Activated naive CD4-positive, alpha-beta T cell treated with anti-CD3 and anti-CD28 coated beads, Interleukin-2, amount 50 U/mL, for 16 hours (primary cell): ENCODE measurements at places on chromosomes 12 and 14.

DNA sequence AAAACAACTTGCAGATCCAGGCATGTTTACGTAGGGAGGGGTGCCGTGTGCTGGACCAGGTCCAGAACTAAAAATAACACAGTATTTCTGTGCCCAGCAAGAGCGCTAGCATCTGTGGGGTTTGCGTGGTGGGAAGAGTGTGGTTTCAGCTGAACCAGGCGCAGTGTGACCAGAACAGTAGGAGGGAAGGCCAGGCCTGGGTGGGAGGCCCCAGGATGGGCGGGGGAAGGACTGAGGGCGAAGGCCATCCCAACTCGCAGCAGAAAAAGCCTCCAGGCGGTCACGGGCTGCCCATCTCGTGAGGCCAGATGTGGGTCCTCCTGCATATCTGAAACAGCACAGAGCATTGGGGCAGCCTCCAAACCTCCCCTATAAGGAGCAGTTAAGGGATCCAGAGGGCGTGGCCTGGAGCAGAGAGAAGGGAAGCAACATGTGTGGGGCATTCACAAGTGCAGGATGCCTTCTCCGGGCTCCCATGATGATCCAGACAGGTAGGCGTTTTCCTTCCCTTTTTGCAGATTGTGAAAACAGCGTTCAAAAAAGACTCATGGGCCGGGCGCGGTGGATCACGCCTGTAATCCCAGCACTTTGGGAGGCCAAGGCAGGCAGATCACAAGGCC, 17.8 kb upstream of the CD9 start:
- DNase-seq = no peak

- no peak for DNase-seq
These were observed 38.7 kb upstream of the NOVA1 start for GRCh38 chr14:26636561-26636960.

DNA sequence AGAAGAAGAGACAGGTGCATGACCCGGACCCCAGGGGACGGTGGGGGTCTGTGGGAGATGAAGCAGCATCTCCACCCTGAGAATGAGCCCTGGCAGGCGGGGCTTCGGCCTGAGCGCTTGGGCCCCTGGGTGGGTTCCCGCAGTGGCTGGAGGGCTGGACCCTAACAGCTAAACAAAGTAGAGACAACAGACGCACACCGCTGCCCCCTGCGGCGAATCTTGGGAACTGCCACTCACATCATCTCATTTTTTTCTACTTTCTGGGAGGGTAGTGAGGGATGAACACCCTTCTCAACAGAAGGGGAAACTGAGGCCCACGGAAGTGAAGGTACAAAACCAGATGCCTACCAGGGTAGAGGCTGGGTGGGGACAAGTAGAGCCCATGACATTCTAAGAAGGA, 104.7 kb downstream of the RFLNA start:
- peak; percentile 32 for DNase-seq

DNA sequence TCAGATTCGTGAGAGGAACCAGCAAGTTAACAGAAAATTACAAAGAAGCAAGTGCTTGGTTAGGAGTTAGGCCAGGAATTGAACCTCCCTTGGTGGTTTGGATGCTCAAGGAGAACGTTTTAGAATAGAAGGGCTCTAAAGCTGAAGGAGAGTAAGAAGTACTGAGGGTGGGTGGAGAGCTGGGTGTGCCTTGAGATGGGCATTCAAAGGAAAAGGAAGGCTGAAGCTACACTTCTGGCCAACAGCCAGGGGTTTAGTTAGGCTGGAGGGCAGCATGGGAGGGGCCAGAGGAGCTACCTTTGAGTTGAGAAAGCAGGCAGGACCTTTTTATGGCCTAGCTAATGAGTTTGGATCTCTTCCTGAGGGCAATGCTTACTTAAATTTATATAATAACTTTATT, 421.2 kb downstream of the CCDC91 start:
- DNase-seq = no peak

- DNase-seq = no peak
These were observed 86.8 kb downstream of the RFLNA start for GRCh38 chr12:124381456-124382296.

DNA sequence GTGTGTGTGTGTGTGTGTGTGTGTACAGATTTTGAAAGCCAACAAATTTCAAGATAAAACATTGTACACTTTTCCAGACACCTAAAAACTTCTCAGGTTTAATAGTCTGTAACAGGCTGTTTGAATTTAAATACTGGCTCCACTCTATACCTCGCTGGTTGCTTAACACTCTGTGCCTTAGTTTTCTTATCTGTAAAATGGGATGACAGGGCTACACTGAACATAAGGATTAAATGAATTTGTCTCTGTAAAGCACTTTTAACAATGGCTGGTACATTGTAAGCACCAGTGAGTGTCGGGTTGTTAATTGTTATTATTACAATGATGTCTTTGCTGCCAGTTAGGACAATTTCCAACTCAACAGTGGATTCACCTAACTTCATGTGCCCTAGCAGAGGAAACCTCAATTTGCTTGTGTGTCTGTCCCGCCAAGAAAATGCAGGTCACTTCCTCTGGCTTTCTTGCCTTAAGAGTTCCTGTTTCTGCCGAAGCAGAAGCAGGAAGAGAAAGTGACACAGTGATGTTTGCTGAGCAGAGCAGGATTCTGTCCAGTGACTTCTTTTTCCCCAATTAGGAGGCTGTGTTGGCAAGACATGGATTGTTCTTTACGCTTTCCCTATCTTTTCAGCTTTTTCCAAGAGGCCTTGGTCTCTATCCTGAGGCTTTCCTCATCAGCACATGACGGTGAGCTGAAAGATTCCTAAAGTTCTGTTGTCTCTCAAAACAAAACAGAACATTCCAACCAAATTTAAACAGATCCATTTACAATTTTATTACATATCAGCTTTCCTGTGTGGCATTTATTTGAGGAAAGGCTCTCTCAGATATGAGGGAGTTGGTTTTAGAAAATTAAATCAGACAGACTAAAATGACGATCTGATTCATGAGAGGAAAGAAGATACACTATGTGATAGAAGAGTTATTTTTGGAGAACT, 154.1 kb upstream of the ATP2B1 start:
- no peak for DNase-seq

DNA sequence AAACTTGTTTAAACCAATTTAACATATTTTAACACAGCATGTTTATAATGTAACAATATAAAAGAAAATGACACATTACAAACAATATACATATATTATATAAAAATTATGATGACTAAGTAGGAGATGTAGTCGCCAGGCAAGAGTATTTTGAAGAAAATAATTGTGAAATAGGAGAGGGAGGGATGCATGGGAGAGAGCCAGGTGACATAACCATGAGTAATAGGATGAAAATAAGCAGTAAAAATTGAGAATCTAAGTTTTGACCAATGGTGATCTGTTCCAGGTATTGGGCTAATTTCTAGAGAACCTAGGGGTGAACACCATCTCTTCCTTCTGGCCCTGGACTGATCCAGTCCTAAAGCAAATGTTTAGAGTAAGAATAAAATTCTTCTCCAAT, 315.2 kb upstream of the G2E3 start:
- DNase-seq = no peak

DNA sequence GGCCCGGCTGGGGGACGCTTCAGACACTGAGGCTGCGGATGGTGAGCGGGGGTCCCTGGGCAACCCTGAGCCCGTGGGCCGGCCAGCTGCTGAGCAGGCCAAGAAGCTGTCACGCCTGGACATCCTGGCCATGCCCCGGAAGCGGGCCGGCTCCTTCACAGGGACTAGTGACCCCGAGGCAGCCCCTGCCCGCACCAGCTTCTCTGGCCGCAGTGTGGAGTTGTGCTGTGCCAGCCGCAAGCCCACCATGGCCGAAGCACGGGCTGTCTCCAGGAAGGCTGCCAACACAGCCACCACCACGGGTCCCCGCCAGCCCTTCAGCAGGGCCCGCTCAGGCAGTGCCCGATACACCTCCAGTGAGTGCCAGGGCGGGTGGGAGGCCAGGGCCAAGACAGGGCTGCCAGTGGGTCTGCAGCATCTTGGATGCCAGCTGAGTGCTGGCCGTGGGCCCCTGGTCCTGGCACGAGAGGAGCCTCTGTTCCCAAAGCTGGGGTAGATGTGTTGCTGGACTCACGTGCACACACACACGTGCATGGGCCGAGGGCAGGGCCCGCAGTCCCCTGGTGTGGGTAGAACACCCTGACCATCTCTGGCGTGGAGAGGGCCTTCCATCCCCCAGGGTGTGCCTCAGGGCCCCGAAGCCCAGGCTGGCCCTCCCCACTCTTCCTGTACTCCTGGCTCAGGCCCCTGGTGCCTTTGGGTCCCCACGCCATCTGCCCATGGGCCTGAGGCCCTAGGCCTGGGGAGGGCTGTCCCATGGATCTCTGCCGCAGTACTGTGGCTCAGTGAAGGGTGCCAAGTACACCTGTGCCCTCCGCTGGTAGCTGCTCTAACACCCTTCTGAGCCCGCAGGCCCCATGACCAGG, 22.8 kb downstream of the CEP170B start:
- peak; percentile 9 for DNase-seq

GRCh38 chr12:121794534-121795033, 1.1 kb upstream of the RHOF start:
- DNase-seq = no peak

DNA sequence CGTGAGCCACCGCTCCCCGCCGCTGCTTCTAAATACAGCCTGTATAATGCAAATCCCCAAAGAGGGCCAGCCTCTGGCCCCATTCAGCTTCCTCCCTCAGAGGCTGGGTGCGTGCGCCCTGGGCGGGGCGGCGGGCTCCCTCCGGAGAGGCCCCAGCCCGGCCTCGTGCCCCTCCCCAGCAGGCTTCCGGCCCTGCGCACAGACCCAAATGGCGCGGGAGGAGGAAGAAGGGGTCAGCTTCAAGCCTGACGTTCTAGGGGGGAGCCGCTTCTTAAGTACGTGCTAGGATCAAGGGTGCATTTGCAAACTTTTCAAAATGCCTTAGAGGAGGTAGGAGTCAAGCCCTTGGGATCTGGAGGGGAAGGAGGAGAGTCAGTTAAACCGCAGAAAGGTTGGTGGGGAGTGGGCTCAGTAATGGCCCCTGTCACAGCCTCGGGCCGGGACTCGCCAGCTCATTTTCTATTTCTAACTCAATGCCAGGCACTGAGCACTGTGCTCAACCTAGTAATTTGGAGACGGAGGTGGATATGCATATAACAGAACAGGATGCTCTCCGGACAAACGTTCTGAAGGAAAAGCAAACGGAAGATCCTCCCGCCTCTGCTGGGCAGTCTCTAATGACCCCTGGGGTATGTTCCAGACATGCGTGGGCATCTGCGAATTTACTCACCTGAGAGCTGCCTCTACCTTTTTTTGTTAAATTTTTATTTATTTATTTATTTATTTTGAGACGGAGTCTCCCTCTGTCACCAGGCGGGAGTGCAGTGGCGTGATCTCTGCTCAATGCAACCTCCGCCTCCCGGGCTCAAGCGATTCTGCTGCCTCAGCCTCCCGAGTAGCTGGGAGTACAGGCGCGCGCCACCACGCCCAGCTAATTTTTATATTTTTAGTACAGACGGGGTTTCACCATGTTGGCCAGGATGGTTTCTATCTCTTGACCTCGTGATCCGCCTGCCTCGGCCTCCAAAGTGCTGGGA, 32.3 kb downstream of the NINJ2 start:
- peak; percentile 66 for DNase-seq

DNA sequence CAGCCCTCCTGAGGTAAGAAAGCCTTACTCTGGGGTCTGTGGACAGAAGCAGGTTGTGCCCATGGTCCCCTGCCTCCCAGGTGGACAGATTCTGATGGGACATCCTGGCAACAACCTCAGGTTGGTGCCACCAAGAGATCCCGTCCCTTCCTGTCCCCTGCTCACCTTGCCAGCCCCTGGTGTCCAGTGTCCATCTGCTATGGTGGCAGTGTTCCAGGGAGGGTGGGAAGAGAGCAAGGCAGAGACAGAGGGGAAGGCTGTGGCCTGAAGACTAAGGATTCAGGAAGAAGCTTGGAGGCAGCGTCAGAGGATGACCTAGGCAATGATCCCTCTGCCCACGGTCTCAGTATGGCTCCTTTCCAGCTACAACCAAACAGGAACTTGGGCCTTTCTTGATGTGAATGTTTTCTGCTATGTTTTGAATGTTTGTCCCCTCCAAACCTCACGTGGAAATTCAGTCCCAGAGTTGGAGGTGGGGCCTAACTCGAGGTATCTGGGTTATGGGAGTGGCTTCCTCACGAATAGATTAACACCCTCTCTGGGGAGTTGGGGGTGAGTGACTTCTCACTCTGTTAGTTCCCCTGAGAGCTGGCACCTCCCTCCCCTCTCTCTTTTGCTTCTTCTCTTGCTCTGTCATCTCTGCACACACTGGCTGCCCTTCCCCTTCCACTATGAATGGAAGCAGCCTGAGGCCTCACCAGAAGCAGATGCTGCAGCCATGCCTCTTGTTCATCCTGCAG, 26.9 kb downstream of the IQSEC3 start:
- DNase-seq = no peak

DNA sequence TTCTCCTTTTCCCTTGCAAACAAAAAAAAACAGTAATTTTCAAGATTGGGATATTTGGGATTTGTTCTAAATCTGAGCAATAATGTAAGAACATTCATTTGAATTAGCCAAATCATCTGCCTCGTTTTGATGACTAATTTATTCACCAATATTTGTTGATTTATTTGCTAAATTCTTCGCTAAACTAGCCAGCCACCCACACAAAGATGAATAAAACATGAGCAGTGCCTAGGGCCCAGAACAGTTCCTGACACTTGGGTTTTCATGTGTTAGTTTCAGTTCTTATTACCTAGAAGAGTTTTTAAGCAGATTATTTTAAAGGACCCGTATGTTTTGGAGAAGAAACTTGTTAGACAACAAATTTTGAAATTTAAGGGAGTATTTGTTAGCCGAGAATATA, 1.4 kb downstream of the ETNK1 start:
- DNase-seq = no peak

DNA sequence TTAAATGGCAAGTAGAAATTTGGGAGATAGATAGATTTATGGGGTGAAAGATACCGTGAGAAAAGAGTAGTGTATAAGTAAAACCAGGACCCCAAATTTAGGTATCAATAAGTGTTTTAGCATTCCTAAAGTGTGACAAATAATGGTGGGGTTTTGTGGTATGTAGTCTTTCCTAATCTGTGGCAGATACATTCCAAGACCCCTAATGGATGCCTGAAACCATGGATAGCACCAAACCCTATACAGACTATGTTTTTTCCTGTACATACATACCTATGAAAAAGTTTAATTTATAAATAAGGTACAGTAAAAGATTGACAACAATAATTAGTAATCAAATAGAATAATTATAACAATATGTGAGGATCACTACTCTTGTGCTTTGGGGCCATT, 14.4 kb upstream of the TCP11L2 start:
- DNase-seq = no peak

DNA sequence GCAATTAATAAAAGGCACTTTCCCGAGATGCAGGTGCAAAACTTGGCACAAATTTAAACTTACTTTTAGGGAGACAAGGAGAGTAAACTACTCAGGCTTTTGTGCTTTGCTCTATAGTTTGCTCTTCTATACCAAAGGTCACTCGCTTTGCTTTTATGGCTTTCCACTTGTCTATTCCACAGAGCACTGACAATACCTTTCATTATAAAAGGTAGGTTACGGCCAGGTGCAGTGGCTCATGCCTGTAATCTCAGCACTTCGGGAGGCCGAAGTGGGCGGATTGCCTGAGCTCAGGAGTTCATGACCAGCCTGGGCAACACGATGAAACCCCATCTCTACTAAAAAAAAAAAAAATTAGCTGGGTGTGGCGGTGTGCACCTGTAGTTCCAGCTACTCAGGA, 32.9 kb downstream of the ALKBH1 start:
- DNase-seq = no peak

- DNase-seq = peak; percentile 11
These were observed at the start of gene PPFIA2 for GRCh38 chr12:81759190-81760051. TSS of gene PPFIA2 (minus strand) at chr12:81759350.
